ENCODE measurements at places on chromosomes 4 and X.

GRCh38 chr4:22045051-22045630 lies 96.6 kb upstream of the KCNIP4 start:
- DNase-seq = no peak
- H3K36me3 ChIP-seq = no peaks in the 10 kb centered on the region
- no peak overlapping the region for H3K27ac ChIP-seq
- no peak overlapping the region for H3K4me3 ChIP-seq
- no peaks in the 10 kb centered on the region for H3K27me3 ChIP-seq
- no peaks in the 10 kb centered on the region for H3K4me1 ChIP-seq

DNA sequence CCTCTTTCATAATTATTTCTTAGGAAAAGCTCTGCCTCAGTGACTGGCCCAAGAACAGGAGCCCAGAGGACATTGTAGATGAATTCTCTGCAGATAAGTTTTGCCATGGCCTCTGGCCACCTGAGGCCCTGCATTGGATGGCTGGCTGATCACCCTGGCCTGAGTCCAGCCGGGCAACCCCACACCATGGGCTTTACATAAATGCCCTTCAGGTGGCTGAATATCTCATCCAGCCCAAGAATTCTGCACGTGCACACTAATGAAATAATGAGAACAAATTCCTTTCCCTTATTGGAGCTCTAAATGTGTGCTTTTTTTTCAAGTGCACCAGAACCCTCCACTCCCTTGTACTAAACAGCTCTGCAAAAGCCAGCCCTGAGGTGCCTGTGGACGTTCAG lies 65.7 kb downstream of the IRF2 start:
- H3K4me1 ChIP-seq = peaks cover 57% of the 10 kb centered on the region
- no peak overlapping the region for H3K4me3 ChIP-seq
- no peak for DNase-seq
- H3K27ac ChIP-seq = no peak overlapping the region

DNA sequence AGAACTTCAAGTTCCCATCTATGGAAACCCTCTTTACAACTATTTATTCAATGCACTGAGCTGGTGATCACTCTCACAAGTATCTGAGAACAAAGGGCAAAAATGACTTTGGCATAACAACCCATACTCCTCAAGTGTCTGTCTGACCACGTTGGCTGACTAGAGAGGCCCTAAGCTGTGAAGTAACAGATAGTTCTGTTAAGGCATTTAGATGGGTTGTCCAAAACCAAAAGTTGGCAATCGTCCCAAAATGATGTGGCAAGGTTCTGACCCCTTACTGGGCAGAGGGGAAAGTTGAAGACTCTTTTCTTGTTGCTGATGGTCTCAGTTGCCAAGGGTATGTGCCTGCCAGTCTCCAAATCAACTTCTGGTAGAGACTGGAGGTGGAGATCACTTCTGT lies 524.8 kb downstream of the PPARGC1A start:
- H3K4me1 ChIP-seq = no peaks in the 10 kb centered on the region
- H3K27me3 ChIP-seq = no peaks in the 10 kb centered on the region
- no peaks in the 10 kb centered on the region for H3K36me3 ChIP-seq
- H3K4me3 ChIP-seq = no peak overlapping the region
- no peak overlapping the region for H3K27ac ChIP-seq
- DNase-seq = no peak

DNA sequence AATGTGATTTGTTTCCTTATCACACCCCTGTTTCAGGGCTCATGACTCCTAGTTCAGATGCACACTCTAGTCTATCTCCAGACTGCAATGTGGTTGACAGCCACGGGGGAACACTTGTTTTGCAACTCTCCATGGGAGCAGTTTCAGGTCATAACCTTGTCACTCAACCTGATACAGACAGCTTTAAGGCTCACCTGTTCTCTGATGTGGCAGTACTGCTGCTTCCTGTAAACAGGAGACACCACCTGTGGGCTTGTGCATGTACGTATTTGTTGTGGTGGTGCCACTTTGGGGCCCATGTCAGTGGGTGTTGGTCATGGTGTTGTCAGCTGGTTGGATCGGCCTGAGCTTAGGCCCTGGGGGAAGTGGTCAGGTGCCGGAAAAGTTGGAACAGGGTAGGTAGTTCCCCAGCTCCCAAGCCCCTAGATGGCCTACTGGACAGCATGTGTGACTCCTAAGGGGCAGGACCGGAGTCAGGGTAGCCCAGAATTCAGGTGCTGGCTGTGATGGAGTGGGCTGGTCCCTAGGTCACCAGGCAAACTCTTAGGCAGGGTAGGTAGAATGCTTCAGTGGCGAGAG lies 46.2 kb downstream of the FAM9B start:
- DNase-seq = no peak
- H3K27ac ChIP-seq = no peak overlapping the region
- no peaks in the 10 kb centered on the region for H3K36me3 ChIP-seq
- no peaks in the 10 kb centered on the region for H3K4me1 ChIP-seq
- no peak overlapping the region for H3K4me3 ChIP-seq

GRCh38 chrX:86121916-86122315 lies 26.3 kb upstream of the DACH2 start:
- DNase-seq = no peak
- H3K36me3 ChIP-seq = no peaks in the 10 kb centered on the region
- no peaks in the 10 kb centered on the region for H3K4me1 ChIP-seq
- no peak overlapping the region for H3K4me3 ChIP-seq
- H3K27me3 ChIP-seq = no peaks in the 10 kb centered on the region
- no peak overlapping the region for H3K27ac ChIP-seq

DNA sequence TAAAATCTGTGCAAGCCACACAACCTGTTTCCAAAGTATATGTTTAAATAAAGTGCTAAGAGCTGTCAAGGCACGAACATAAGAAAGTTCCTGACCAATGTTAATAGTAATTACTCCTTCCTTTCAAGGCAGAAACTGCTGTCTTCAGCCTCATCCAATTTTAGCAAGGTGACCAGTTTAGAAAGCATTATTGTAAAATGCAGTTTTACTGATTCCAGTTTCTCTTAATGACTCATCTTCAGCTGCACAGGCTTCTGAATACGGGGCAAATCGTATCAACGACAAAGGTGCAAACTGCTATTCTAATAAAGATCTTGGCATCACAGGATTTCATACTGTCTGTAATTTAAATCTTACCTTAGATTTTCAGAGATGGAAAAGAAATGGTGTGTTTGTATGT lies 87.5 kb downstream of the PPP3CA start:
- DNase-seq = no peak
- H3K4me1 ChIP-seq = peaks cover 16% of the 10 kb centered on the region
- no peak overlapping the region for H3K4me3 ChIP-seq
- no peaks in the 10 kb centered on the region for H3K36me3 ChIP-seq
- H3K27me3 ChIP-seq = no peaks in the 10 kb centered on the region

DNA sequence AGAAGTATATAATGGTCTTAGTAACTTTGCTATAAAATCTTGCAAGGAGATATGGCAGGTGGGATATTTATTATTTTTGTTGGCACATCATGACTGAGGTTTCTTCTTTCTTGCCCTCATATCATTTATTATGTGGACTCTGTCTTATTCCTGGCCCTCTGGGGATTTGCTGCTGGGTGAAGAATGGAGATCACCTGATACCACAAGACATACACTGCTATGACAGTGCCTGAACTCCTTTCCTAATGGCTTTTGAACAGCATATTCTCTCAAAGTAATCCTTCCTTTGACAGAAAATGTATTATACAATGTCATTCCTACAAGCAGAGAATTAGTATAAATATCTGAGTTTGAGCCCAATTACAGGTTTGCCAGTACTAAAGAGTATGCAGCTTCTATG lies 22.0 kb upstream of the ADGRA3 start:
- no peak for DNase-seq
- no peak overlapping the region for H3K4me3 ChIP-seq
- H3K36me3 ChIP-seq = no peaks in the 10 kb centered on the region

DNA sequence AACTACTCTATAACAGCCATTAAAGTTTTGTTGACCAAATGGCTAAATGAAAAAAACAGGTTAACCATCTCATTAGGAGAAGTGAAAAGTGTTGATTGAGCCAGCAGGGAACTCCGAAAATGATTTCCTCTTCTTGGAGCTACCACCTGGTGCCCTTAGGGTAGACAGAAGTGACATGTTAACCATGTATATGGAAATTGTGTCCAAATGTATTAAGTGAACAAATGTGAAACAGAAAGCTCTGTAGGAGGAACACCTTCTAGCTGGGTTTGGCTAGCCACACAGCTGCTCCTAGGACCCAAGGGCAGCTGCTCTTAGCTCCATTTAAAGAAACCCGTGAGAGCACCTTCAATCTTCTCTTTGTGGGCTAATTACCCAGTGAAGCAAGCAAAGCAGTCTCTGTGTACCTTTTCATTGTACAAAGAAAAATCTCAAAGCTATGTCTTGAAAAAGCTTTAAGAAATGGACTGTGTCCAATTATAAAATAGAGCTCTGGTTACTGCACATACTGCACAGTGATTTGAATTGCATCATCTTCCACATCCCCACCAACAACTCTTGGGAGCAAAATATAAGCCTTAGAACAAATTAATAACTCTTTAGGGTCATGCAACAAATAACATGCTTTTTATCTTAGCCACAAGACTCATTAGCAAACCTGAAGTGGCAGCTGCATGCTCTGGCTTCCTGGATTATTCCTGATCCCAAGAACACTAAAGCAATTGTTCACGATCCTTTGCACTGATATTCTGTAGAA lies 59.2 kb upstream of the PARM1 start:
- H3K27me3 ChIP-seq = no peaks in the 10 kb centered on the region
- H3K4me1 ChIP-seq = no peaks in the 10 kb centered on the region
- H3K36me3 ChIP-seq = no peaks in the 10 kb centered on the region
- no peak overlapping the region for H3K27ac ChIP-seq
- DNase-seq = peak; percentile 5

DNA sequence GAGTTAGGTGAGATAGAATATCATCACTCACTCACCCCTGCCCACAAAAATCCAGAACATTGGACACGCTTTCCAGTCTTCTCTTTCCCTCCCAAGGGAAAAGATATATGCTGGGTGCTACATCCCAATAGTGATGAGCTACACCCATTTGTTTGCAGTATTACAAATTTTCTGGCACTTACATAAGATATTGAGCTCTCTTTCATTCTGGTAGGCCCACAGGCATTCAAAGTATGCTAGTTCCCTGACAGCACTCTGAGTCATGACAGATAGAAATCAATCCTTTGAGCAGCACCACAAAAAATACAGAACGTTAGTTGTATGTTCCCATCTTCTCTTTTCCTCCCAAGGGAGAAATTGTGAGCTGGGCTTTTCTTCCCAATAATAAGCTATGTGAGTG lies 477.6 kb upstream of the GRID2 start:
- H3K4me3 ChIP-seq = no peak overlapping the region
- H3K27me3 ChIP-seq = no peaks in the 10 kb centered on the region

GRCh38 chrX:153873282-153874084 lies 12.5 kb downstream of the L1CAM start:
- no peak overlapping the region for H3K4me3 ChIP-seq
- peaks cover 11% of the 10 kb centered on the region for H3K4me1 ChIP-seq
- no peaks in the 10 kb centered on the region for H3K36me3 ChIP-seq
- no peak for DNase-seq
- H3K27me3 ChIP-seq = no peaks in the 10 kb centered on the region

DNA sequence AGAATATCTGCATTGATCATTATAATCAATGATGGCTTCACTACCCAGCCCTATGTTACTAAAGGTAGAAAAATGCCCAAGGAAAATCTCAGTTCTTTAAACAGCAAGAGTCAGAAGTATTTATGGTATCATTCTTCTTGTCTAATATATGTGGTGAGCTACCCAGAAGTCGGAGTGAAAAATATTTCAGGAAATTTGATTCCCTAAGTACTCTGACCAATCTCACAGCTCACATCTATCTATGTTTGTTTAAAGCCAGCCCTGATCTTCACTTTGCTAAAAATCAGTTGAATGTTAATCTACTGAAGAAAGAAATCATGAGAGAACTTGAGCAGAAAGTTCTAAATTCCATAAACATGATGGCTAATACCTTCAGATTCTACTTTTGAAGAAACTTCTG lies 522.9 kb upstream of the SLIT2 start:
- DNase-seq = no peak
- no peaks in the 10 kb centered on the region for H3K27me3 ChIP-seq
- H3K27ac ChIP-seq = no peak overlapping the region
- H3K4me3 ChIP-seq = no peak overlapping the region
- H3K36me3 ChIP-seq = no peaks in the 10 kb centered on the region

DNA sequence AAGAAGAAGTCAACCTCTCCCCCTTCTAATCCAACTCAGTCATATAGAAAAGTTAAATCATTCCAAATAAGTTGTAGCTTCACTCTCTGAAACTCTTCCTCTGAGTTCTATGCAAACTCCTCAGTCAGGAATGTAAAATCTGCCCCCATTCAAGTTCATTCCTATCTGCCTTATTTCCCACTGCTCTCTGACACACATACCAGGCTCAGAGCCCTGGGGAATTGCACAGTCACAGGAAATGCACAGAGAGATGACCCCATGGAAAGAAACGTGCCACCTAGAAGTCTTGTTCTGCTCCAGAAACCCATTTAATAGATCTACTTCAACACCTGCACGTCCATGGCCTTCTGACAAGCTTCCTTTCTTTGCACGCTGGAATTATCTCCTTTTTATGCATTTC lies 236.0 kb upstream of the VCX3A start:
- no peak overlapping the region for H3K27ac ChIP-seq
- no peaks in the 10 kb centered on the region for H3K4me1 ChIP-seq
- H3K27me3 ChIP-seq = no peaks in the 10 kb centered on the region
- no peak for DNase-seq
- no peak overlapping the region for H3K4me3 ChIP-seq
- H3K36me3 ChIP-seq = no peaks in the 10 kb centered on the region

- H3K27ac ChIP-seq = no peak overlapping the region
- H3K36me3 ChIP-seq = no peaks in the 10 kb centered on the region
- no peak overlapping the region for H3K4me3 ChIP-seq
- H3K4me1 ChIP-seq = no peaks in the 10 kb centered on the region
- no peaks in the 10 kb centered on the region for H3K27me3 ChIP-seq
Observed at GRCh38 chr4:89586864-89587263, 250.1 kb downstream of the SNCA start.

DNA sequence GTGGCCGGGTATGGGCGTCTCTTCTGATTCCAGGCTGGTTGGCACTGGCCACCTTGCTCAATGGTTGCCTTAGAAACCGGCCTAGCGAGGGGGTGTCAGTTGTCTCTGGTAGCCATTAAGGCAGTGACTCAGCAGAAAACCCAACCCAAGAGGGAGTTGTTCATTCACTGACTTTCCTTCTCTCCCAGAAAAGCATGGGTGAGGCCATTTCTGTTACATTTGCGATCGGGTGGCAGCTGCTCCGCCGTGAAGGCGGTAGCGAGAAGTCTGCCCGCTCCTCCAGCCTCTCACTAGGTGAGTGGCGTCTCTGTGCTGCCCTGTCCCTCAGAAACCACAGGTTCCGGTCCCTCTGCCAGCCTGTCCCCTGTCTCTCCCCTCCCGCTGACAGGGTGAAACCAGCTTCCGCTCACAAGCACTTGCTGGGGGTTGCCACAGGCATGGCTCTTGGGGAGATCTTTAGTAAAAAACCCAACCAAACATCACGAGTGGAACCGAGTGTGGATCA lies 17.4 kb downstream of the IRAK1 start:
- peak overlapping the region; percentile 1 for H3K4me3 ChIP-seq
- H3K4me1 ChIP-seq = peaks cover 25% of the 10 kb centered on the region
- peak overlapping the region; percentile 84 for H3K27ac ChIP-seq
- DNase-seq = peak; percentile 81

All from common myeloid progenitor, CD34-positive (primary cell).